Choroid plexus epithelial cell (primary cell): ENCODE measurements at places on chromosomes 1 and 21.

GRCh38 chr1:18999359-18999758 is 42.9 kb upstream of the IFFO2 start:
- no peak for DNase-seq

DNA sequence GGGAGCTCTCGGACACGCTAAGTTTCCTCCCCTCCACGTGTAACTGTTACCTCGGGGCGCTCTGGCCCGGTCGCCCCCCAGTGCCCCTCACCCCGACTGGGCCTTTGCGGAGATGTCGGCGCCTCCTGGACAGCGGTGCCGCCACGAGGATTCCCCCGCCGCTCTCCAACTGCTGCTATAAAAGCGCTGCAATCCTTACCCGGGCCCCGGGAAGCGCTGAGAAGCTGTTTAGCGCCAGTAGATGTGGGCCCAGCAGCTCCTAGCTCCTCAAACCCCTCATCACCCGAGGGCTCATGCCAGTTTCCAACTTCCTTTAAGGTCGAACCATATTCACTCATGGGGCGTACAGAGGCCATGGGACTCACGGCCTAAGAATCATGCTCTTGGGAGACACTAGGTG is 361 bp upstream of the LMX1A start:
- no peak for DNase-seq

GRCh38 chr1:153265457-153265856 is 6.0 kb downstream of the LORICRIN start:
- DNase-seq = no peak

DNA sequence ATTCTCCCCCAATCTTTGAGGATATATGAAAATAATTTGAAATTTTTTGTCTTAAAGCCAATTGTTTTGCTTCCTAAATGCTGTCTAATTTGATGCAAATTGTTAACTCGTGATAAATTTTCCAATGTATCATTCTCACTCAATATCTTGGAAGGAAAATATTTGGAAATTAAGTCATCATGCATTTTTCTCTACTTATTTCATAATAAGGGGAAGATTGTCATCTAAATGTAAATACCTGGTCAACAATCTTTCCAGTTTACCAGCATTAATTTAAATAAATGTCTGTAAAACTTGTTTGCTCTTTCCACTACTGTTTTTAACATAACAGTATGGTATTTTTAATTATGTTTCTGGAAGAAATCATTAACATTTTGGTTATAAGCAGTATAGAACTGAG is 78.3 kb upstream of the KCTD3 start:
- no peak for DNase-seq

- DNase-seq = peak; percentile 66
These were observed 1.1 kb upstream of the EDN2 start for GRCh38 chr1:41485605-41486004.

DNA sequence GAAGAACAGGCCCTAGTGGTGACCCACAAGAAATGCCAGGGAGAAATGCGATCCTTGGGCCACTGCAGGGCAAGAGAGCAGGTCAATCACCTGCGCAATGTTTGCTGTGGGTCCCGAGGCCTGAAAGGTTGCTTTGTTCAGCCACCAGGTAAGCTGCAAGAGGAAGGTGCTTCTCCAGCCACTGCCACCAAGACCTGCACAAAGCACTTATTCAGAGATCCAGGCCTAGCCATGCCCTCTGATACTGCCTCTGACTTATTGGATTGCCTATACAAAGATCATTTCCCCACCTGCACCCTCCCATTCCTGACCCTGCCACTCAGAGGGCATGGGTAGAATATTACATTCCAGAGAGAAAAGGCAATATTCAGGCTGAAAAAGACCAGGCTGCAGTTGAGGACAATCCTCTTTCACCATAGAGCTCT is 349.4 kb upstream of the NFIA start:
- DNase-seq = no peak

DNA sequence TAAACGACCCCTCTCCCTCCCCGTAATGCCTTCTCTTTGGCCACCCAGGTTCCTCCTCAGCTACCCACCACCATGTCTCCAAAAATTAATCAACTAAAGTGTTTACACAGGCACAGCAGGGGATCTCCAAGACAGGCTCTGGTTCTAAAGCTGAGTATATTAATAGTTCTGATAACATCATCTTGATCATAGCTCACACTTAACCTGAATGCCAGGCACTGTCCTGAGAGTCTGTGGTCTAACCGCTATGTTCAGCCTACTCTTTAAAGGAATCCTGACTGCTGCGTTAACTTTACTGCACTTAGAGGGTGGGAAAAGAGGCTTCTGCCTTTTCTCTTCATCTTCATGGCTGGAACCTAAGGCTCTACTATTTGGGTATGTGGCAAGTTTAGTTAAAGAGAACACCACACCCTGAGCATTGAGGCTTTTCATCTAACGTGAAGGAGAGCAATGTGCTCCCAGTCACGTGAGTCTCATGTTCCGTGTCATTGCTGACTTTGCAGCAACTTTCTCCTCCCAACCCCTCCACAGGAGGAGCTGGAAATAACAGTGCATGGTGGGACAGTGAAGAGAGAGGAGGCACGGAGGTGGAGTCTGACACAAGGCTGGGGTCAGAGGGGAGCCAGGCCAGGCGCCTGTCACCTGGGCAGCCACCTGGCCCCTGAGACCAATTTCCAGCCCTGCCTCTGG is 86.4 kb downstream of the FAM78B start:
- DNase-seq = no peak

GRCh38 chr21:32925098-32925497 is 100.6 kb upstream of the OLIG2 start:
- DNase-seq = no peak

DNA sequence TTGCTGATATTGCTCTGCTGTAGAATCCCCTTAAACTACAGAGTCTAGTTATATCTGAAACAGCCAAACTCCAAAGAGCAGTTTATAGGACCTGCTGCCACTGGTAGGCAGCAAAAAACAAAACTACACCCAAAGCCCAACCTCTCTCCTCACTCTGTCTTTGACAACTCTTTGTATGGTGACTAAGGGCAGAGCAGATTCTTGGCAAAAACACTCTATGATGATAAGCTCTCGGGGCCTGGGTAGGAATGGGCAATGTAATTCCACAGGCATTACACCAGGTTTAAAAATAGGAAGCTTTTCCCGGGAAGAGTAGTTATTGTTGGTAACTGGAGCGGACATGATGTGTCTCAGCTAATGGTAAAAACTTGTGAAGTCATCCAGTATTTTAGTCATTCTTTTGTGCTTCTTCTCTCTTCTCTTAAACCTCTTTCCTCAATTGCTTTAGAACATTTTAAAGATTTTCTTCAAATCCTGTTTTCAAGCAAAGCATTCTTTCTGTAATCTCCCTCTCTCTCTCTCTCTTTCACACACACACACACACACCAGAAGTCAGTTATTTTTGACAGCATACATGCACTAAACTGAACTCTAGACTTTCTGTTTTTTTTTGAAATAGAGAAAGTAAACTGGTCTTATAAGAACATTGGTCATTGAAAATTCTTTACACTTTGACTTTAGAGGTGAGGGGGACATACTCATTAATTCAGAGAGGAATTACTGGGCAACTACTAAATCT is 193.5 kb downstream of the PAPPA2 start:
- peak; percentile 18 for DNase-seq

DNA sequence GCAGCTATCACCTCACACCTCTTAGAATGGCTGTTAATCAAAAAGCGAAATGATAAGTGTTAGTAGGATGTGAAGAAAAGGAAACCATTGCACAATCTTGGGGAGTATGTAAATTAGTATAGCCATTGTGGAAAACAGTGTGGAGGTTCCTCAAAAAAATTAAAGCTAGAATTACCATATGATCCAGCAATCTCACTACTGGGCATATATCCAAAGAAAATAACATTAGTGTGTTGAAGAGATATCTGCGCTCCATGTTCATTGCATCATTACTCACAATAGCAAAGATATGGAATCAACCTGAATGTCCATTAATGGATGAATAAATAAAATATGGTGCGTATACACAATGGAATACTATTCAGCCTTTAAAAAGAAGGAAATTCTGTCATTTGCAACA is 68.9 kb downstream of the SNRPE start:
- DNase-seq = peak; percentile 86

DNA sequence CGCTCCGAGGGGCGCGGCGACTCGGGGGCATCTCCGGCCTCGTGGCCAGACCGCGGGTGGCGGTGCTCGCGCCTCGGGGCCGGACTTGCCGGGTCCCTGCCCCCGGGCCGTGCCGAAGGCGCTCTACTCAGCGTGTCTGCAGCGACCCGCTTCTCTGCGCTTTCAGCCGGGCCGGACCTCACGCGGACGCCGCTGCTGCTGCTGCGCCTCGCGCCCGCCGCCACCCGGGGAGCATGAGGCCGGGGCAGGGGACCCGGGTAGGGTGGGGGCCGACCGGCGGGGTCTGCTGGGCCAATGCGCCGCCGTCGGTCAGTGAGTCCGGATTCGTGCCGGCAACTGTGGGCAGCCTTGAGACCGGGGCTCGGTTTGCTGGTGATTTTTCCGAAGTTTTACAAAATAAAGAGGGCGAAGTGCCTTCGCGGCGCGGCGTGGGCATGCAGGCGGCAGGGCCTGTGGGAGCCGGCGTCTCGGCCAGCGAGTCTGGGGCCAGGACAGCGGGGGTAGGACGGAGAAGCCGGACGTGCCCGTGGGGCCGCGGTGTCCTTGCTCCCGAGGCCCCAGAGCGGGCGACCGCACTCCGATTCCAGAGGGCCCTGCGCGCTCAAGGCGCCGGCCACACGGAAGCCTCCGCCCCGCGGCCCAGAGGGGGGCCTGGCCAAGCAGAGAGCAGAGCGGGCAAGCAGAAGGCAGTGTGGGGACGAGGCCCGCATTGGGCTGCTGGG is 749 bp downstream of the FAM163A start:
- no peak for DNase-seq

GRCh38 chr1:221635305-221635704 is 106.6 kb downstream of the DUSP10 start:
- no peak for DNase-seq

DNA sequence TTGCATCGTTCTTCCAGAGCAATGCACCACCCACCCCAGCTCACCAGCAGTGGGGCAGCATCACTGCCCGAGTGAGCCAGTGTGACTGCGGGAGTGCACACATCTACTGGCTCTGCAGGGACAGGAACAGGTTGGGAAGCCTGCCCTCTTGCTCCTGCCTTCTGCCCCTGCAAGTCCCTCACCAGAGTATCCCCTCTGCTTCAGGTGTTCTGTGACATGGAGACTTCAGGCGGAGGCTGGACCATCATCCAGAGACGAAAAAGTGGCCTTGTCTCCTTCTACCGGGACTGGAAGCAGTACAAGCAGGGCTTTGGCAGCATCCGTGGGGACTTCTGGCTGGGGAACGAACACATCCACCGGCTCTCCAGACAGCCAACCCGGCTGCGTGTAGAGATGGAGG is 4.2 kb downstream of the ANGPTL7 start:
- DNase-seq = no peak

GRCh38 chr1:200048244-200048643 is 20.7 kb downstream of the NR5A2 start:
- DNase-seq = no peak

DNA sequence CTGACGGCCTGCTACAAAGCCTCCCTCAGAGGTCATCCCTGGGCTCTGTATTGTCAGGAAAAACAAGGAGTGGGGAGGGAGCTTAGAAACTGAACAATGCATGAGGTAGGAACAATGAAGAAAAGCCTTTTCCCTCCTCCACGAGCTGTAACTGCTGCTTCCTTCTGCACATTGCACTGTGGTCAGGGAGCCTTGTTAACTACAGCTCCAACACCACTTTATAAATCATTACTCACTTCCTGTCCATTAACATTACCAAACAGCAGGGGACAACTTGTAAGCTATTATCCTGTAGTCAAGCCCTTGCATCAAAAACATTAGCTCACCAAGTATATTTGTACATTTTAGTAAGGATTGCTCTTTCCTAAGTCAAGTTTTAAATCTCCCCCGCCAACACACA is 336.0 kb upstream of the NR5A2 start:
- peak; percentile 86 for DNase-seq

DNA sequence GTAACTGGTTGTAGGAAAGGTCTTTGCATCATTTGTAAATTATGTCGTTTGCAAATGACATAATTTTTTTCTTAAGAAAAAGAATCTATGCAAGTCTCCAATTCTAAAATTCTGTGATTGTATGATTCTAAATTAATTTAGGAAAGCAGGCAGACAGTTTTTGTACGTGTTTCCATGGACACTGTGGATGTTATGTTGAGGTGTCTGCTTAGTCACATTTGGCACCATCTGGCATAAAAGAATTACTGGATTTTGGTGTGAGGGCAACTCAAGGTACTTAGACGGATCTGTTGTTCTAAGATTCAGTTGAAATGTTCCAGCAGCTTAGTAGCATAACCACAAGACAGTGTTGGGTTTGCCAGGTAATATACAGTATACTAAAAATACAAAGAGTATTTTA is 42.5 kb downstream of the C1orf21 start:
- no peak for DNase-seq

GRCh38 chr1:39127513-39127912 is 77.0 kb upstream of the MACF1 start:
- peak; percentile 99 for DNase-seq

DNA sequence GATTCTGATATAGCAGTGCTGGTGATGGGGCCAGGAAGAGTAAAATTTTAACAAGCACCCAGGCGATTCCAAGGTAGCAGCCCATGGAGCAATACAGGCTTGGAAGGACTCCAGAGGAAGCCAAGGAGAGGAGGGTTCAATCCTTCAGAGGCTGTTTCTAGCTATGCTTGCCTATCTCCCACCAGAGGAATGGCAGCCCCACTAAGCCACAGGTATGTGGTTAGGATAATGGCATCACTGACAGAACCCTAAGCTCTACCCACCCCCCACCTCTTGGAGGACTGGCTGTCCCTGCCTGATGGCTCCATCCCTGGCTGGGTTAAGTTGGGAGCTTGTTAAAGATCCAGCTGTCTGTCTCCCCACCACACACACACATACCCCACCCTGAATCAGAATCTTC is 19.3 kb upstream of the PTAFR start:
- DNase-seq = no peak
